ENCODE measurements at places on chromosomes 3 and 15.

- DNase-seq = no peak
Measured at GRCh38 chr3:155441506-155441905, 148.0 kb upstream of the STRIT1 start.

DNA sequence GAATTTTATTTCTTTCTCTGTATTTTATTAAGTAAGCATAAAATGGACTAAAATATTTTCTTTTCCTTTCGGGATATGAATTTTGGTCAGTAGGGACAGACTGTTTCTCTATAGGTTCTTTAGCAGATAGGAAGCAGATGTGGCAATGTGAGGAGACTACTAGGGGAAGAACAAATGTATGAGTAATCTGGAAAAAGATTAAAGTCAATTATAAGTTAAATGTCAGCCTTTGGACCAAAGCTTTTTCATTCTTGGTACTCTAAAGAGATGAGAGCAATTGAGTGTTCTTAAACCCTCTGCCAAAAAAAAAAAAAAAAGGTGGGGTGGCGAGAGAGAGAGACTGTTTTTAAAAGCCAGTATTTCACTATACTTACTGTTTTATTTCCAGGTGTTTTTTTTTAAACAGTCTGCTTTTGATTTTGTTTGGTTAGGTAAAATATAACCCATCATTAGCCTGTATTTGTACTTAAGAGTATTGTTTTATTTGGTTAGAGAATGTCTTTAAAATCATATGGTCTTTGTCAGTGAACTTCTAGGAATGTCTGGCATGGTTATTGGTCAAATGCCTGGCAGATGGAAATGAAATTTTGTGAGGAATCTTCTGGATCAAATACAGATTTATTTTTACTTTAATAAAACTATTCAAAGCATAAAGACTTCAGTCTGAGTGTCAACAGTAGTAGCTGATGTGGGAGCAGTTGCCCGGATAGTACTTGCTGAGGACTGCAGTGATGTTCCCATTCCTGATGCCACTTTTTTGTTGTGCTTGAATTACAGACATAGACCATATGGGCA is 63.8 kb downstream of the LRRC49 start:
- DNase-seq = no peak

- no peak for DNase-seq
Measured at GRCh38 chr3:37751967-37752648, 109.6 kb upstream of the CTDSPL start.

- DNase-seq = no peak
Measured at GRCh38 chr15:38035701-38036100, 101.3 kb downstream of the TMCO5A start.

- DNase-seq = no peak
Measured at GRCh38 chr3:146449076-146449475, 20.3 kb downstream of the PLSCR2 start.

DNA sequence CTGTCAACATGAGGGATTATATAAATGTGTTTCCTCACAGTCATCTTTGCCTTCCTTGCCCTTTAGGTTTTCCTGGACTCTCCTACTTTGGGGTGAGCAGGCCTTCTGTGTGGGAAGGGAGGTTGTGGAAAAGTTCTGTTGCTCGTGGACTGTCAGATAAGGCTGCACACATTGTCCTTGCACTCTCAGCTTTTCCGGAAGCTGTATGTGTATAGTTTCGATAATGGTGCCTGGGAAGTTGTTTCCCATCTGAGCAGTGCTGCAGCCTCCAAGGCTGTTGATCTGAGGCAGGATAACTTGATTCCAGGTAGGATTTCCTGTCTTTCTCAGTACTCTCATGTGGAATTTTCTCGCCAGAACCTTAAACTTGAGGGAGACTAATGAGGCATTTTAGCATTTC is 297.8 kb upstream of the AZI2 start:
- no peak for DNase-seq

DNA sequence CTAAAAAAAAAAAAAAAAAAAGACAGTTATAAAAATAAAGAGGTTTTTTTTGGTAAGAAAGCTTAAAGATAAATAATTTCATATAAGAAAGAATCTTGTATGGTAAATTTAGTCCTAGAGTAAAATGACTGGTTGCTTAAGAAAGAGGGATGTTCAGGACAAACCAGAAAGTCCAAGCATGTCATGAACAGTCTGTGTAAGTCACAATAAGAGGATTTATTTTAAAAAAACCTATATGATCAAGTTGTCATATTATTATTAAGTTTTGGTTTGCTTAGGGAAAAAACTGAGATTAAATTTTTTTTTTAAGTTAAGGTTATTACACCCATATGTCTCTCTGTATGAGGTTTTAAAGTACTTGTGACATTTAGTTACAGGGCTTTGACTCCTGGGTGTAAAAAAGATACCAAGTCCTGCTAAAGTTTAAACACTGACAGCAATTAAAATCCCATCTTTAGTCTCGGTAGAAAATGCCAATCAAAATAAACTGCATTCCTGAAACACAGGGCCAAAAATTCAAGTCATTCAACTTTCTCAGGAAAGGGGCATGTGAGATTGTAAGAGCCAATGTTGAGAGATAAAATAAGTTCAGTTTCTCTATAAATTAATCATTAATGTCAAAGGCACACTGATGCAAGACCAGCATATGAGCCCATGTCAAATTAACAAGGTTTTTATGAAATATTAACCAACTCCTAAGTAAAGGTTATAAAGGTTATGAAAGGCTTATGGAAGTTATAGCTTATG is 8.5 kb upstream of the BDH1 start:
- no peak for DNase-seq

GRCh38 chr15:65937476-65937875 is 68.2 kb downstream of the RAB11A start:
- DNase-seq = no peak

- no peak for DNase-seq
Measured at GRCh38 chr15:70799667-70800450, 36.5 kb upstream of the UACA start.

- no peak for DNase-seq
Measured at GRCh38 chr15:70853318-70853972, 512 bp downstream of the LARP6 start.

Data from activated CD4-positive, CD25-positive, alpha-beta regulatory T cell treated with anti-CD3 and anti-CD28 coated beads, Interleukin-2, amount 50 U/mL, for 16 hours (primary cell).